ENCODE measurements at places on chromosomes 16 and 17.
A peak's percentile ranks its signal among the peaks of the same experiment; 100 is the strongest.

DNA sequence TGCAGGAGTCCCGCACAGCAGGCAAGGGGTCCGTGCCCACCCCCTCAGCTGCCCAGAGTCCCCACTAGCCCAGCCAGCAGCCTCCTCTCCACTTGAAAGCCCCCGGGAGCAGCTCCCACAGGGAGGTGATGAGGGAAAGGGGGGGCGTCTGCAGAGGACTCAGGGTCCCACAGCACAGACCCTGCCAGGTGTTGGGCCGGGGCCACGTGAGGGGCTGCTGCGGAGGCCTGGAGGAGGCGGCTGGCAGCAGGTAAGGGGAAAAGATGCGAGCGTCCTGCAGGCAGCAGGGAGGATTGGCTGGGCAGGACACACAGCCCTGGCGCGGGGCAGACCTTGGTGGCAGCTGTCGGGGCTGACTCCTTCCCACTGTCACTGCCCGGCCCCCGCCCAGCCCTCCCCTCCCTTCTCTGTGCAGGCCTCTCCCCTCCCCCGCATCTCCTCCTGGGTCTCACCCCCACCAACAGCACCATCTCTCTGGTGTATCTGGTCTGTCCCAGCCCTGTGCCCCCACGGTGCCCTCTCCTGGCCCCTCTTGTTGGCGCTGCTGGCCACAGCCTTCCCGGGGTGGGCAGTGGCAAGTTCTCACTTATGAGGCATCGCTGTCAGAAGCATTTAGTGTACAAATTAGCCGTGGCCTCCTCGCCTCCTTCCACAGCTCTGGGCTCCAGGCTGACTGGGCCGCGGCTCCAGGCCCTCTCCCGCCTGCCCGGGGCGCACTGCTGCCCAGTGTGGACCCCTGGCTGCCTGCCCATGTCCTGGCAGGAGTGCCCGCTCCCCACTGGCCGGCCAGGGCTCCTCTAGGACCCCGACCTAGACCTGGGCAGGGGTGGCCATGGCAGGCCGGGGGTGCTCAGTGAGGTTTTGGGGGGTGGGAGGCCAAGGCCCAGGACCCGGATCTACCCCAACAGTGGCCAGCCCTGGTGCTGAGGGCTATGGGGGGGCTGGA is 4.4 kb upstream of the PRR35 start:
- DNase-seq: no peak

DNA sequence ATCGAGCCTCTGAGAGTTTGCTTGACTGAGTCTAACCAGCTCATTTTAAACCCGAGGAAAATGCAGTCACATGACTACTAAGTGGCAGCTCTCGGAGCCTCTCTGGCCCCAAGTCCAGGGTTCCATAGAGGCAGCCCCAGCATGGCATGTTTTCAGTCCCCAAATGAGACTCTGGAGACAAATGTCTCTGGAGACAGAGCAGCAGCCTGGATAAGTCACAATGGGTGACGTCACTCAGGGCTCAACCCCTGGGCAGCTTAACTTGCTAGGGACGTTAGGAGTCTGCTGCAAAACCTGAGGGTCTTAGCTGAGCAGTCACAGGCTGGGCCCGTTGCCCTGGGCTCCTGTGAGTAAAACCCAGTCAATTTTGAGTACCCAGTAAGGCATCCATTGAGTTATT is 6.9 kb upstream of the STH start:
- no peak for DNase-seq

DNA sequence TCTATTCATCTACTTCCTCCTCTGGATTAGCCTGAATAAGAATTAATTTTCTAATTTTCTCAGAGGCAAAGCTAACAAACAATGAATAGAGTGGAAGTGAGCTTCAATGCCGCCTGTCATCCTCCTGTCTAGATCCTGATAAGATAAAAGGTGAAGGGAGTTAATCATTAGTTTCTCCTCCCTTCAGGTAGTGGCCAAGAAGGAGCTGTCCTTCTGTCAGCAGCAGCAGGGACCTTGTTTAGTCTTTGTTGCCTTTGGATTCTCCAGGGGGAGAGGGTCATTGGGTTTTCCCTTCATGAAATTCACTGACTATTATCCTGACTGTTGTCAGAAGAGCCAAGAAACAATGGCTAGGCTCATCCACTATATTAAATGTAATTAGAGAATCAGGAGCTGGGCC is 420.2 kb upstream of the GOT2 start:
- no peak for DNase-seq

DNA sequence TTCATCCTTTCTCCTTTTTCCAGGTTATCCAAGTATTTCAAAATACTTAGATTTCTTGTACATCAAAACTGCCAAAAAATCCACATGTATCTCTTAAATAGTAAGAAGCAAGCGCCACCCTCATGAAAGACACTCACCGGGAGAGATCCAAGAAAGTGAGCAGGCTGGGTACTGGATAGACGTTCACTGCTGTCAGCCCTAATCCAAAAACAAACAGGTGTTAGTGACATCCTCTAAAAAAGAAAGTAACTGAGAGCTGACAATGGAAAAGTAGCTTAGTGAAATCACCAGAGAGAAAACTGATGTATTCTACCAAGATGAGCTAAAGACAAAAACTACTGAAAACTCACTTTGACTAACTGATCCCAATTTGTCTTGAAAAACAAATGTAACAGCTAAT is 46.1 kb downstream of the MARVELD3 start:
- no peak for DNase-seq

- no peak for DNase-seq
Observed at GRCh38 chr16:58533751-58534470, 18.6 kb downstream of the SETD6 start.

DNA sequence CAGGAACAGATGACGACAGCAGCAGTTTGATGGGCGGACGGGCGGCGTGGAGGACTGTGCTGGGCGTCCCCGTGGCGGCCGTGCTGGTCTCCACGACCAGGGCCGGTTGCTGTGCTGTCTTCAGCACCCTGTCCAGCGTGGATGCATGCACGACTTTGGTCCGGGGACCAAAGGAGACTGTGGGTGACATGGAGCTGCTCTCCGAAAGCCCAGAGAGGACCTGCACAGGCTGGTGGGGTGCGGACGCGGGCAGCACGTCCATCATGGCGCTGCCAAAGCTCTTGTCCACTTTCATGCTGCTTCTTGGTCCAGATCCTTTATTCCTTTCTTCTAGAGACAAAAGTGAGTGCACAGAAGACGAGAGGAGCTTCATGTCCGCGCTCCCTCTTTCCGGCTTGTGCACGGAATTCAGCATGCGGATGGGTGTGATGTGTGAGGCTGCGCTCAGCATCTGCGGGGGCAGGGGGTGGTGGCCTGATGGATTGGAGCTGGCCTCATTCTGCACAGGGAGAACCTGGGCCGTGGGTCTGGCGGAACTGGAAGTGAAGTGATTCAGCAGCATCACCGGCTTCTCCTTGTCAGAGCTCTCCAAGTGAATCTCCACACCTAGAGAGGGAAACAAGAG is 20.3 kb downstream of the MAP1LC3B start:
- no peak for DNase-seq

- no peak for DNase-seq
Observed at GRCh38 chr17:16918443-16918842, 53.5 kb downstream of the TNFRSF13B start.

- peak; percentile 54 for DNase-seq
Observed at GRCh38 chr17:36722121-36722902, 120.9 kb downstream of the MRM1 start.

GRCh38 chr16:66810391-66810790 is 9.0 kb upstream of the TERB1 start:
- DNase-seq: no peak

- DNase-seq: no peak
Observed at GRCh38 chr16:14562691-14563491, 67.2 kb downstream of the PARN start.

- DNase-seq: no peak
Observed at GRCh38 chr16:88493879-88494278, 40.8 kb downstream of the ZFPM1 start.

- DNase-seq: no peak
Observed at GRCh38 chr16:57152096-57153093, 33.4 kb downstream of the PSME3IP1 start.

GRCh38 chr16:22642416-22643088 is 131.9 kb downstream of the NPIPB5 start:
- no peak for DNase-seq

GRCh38 chr17:38671939-38672720 is 2.6 kb downstream of the EPOP start:
- no peak for DNase-seq

DNA sequence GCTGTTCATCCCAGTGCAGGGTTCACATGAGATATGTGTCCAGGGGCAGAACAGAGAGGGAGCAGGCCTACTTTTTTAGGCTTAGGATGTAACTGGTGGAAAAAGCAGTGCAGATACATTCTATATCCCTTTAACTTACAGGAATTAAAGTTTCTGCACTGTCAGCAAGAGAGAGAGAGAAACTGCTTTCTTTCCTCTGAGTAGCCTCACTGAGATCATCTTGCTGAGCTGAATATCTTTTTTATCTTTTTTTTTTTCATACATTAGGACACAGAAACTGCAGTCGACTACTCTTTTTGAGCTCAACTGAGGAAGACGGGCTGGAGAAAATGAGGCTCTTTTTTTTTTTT is 50.1 kb downstream of the CNGB1 start:
- DNase-seq: no peak

DNA sequence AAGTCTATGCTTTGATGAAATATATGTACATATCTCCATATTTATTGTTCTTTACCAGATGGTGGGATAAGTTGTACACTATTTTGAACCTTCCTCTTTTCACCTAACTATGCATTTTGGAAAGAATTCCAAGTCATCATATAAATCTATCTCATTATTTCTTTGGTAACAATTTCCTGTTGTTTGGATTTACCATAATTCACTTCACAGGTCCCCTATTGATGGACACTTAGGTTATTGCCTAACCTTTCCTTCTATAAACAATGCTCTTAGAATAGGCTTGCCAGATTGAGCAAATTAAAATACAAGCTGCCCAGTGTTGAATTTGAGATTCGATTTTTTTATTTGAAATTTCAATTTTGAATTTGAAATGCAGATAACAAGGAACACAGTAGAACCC is 28.9 kb upstream of the DHX8 start:
- DNase-seq: no peak

DNA sequence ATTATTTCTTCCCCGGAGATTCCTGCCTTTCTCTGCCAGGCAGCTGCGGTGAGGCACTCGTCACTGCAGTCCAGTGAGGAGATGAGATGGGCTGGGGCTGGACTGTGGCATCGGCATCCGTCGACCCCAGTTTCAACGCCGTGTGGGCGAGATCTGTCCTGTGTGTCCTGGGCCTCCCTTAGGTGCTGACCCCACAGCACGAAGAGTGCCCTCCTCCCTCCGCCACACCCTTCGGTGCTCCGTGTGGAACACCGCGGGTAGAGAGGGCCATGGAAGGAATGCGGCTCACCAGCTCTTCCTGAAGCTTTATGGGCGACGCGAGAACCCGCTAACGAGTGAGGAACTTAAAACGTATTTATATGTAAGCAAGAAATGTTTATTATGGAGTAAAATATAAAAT is 17.6 kb downstream of the ACSF3 start:
- no peak for DNase-seq

DNA sequence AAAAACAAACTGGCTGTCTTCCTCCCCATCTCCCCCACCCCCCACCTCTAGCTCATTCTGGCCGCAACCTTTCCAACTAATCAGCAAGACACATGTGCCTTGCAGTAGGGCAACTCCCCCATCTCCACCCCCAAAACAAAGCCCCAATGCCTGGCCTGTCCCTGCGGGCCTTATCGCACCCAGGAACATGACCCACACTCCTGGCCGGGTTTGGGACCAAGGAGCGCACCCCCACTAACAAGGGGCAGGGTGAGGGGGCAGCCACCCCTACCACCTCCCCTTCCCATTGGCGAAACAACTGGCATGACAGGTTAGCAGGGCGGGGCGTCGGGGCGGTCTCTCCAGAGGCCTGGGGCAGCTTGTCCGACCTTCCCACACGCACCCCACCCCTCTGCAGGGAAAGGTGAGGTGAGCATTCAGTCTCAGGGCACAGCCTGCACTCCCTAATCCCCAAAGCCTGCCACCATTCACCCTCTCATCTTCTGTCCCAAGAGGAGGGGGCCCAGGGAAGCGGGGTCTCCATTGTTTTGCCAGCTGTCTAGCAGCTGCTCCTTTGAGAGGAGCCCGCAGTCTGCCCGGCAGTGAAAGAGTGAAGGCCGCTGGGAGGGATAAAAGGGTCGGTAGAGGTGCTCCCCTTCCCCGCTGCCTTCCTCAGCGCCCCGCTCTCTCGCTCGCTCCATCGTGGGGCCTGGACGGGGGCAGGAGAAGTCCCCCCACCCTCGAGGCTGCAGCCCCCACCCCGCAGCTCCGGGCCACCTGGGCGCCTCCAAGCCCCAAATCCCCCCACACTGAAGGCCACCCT is 765 bp downstream of the MYO18A start:
- DNase-seq: no peak

DNA sequence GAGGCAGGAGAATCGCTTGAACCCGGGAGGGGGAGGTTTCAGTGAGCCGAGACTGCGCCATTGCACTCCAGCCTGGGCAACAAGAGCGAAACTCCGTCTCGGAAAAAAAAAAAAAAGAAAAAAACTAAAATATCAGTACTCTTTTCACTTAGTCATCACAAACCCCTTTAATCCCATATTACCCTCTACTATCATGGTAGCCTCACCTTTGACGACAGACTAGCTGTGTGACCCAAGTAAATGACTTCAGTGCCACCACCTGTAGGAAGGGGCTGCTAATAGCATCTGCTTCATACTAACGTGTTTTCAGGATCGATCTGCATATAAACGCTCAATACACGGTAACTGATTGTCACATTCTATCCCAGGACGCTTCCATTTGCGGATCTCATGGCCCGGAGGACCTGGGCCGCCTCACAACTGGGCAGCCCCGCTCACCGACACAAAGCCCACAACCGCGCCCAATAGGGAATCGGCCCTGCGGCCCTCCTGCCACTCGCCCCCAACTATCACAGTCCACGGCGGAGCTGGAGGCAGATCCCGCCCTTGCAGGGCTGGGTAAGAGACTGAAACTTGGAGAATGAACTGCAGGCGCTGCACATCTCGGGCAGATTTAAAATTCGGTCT is 1.1 kb upstream of the ZNF263 start:
- no peak for DNase-seq

DNA sequence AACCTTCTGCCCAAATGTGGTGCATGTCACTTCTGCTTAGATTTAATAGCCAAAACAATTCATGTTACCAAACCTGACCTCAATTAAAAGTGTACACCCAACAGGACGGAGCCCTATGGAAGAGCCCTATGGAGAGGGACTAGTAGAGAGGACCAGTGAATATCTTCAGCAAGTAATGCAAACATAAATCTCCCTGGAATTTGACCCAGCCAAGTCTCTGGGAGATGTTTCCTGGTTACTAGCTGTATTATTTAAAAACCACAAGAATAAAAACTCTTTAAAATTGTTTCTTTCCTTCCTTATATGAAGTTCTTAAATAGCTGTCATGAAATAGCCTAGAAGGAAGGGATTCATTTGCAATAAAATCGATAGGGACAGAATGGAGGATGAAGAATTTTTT is 255.8 kb downstream of the CDH11 start:
- no peak for DNase-seq

GRCh38 chr16:57500578-57501111 is 14.4 kb upstream of the DOK4 start:
- no peak for DNase-seq

DNA sequence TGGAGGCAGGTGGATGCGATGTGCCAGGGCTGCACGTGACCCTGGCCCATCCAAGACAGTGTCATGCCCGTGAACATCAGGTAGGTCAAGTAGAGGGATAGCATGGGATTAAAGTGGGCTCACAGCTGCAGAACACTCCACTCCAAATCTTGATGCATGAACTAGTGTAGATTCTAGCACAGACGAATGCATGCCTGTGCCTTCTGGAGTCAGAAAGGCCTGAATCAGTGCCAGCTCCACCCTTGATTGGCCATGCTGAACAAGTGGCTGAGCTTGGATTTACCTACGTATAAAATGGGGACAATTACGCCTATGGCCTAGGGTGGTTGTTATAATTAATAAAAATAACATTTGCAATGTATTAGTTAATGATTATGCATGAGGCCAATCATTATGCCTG is 10.6 kb downstream of the IRX3 start:
- no peak for DNase-seq

Data from effector CD8-positive, alpha-beta T cell (primary cell).